ENCODE measurements at places on chromosomes 2 and 18.

GRCh38 chr18:38406607-38407006 lies 841.0 kb upstream of the CELF4 start:
- DNase-seq: no peak

GRCh38 chr2:1949265-1949664 lies 204.9 kb upstream of the PXDN start:
- no peak for DNase-seq

DNA sequence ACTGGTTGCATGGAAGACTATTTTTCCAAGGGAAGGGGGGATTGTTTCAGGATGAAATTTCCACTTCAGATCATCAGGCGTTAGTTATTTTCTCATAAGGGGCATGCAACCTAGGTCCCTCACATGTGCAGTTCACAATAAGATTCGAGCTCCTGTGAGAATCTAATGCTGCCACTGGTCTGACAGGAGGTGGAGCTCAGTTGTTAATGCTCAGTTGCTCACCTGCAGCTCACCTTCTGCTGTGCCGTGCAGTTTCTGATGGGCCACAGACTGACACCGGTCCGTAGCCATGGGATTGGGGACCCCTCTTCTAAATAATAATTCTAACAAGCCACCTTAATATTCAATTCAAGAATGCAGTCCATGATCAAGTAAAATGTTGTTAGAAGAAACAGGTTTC lies 34.9 kb downstream of the PLCL1 start:
- no peak for DNase-seq

DNA sequence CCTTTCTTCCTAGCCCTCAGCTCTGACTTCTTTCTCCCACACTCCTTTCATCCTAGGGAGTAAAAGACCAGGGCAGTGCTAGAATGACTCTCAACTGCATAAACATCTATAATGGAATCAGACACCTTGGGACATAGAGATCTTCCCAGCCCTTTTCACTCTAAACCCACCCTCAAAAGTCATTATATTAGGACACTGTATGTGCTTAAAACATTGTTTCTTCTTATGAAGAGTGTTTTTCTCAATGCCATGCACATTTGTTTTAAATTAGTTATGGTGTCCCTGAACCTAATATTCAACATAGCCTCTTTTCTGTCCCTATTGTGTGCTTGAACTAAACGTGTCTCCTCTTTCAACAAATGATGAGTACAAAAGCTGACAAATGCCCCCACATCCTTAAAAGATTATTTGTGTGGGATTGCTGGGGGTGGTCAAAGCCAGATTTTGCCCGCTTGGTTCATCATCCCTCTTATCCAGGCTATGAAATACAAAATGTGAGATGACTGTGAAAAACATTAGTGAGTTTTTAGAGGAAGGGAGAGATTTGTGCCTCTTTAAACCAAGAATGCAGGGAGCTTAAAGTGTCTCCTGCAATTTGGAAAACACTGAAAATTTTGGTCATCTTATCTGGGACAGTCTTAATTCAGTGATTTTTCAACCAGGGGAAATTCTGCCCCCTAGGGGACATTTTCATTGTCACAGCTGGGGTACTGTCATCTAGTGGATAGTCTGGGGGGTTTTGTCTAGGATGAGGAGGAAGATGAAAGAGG lies 29.0 kb downstream of the SERPINB5 start:
- peak; percentile 53 for DNase-seq

DNA sequence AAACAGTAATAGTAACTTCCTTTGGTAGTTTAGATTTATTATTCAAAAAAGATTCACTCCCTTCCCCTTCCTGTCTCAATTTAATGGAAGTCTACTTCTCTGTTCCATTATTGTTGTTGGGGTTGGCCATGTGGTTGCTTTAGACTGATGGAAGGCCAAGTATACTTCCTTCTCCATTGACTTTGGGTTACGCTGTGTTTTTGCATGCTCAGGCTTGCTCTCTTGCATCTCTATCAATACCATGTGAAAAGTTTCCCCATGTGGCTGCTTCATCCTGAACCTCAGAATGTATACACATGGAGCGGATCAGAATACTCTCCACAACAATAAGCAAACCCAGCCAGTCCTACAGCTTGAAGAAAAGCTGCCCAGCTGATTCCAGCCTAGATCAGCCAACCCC lies 20.3 kb downstream of the CFAP210 start:
- no peak for DNase-seq

DNA sequence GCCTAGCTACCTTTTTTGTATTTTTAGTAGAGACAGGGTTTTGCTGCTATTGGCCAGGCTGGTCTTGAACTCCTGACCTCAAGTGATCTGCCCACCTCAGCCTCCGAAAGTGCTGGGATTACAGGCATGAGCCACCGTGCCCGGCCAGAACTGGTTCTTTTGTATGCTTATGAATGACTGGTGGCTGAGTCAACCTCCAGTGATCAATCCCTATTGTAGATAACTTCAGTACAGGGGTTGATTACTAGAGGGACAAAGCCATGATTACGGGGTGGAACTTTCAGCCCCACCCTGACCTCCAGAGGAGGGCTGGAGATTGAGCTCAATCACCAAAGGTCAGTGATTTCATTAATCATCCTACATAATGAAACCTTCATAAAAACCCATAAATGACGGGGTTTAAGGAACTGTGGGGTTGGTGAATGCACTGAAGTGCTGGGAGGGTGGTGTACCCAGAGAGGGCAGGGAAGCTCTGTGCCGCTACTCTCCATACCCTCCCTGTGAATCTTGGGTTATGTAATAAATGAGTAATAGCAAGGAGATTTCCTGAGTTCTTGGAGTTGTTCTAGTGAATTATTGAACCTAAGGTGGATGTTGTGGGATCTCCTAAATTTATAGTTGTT lies 281.8 kb upstream of the CXCR4 start:
- DNase-seq: no peak

GRCh38 chr2:210072922-210073509 lies 70.6 kb downstream of the RPE start:
- DNase-seq: peak; percentile 73

- DNase-seq: no peak
These were observed 51.2 kb upstream of the LYPD6B start for GRCh38 chr2:148987286-148987685.

- DNase-seq: peak; percentile 50
These were observed 866.5 kb upstream of the VRK2 start for GRCh38 chr2:57180042-57180567.

DNA sequence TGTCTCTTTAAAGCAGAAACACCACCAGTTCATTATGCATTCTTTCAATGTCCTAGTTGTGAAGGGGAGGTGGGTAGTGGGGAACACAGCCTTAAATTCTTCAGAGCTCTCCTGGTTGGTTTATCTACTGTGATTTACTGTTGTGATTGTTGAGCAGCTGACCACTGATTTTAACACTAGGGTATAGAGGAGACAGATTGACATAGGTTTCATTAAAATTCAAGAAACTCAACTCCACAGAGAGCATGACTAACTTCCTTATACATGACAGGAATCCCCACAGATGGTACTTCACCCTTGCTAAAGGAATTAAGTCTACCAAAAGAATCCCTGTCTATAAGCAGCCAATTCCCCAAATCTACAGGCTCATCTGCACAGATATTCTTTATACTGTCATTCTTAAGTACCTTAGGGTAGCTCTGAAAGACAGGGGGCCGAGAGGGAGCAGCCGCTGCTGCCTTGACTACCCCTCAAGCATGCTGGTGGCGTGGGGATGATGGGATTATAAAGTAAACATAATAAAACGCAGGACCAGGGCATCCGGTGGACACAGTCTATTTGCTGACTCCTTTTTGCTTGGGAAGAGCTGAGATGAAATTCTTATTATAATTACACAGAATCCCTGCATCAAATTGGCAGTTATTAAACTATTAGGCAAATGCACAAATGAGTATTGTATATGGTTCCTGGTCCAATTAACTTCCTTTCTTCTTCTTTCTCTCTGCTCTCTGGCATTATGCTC lies 1377.6 kb upstream of the PIK3C3 start:
- no peak for DNase-seq

DNA sequence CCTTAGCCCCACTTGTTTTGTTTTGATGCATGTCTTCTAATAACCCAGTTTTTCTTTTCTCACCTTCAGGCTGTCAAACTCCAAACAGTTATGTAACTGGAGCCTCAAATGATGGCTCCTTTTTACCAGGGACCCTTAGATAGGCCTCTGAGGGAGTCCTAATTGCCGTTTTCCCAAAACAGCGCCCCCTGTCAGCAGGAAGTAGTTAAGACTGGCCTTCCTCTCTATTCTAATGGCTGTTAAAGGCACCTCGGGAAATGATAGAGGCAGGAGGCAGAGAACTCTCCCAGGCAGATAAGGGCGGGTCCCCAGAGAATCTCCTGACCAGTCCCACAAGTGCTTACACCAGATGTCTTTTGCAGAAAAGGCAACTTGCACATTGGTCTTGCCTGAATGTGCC lies 123.2 kb downstream of the KCNS3 start:
- DNase-seq: no peak

- DNase-seq: no peak
These were observed 131.4 kb downstream of the ACOXL start for GRCh38 chr2:110863726-110864125.

- DNase-seq: peak; percentile 15
These were observed 43.4 kb downstream of the UBXN4 start for GRCh38 chr2:135785032-135785431.

GRCh38 chr2:40740419-40740818 lies 288.5 kb upstream of the SLC8A1 start:
- DNase-seq: no peak

DNA sequence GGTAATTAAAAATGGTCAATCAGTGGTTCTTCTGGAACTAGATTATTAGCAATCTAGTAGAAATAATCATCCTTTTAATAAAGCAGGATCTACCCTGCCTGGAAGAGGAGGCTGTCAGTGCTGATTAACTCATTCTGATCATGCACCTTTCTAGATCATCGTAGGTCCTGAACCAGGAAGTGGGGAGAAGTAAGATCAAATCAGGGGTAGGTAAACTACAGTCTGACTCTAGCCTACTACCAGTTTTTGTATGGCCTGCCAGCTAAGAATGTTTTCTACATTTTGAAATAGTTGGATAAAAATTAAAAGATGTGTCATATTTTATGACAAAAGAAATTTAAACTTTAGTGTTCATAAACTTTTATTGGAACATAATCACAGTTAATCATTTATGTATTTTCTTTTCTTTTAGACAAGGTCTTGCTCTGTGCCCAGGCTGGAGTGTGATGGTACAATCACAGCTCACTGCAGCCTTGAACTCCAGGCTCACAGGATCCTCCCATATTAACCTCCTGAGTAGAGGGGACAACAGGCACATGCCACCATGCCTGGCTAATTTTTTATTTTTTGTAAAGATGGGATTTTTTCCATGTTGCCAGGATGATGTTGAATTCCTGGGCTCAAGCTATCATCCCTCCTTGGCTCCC lies 36.1 kb downstream of the C18orf54 start:
- DNase-seq: no peak

GRCh38 chr18:80246445-80247392 lies 595 bp downstream of the PARD6G start:
- peak; percentile 49 for DNase-seq

- no peak for DNase-seq
These were observed 569.1 kb downstream of the ARHGAP15 start for GRCh38 chr2:143698352-143698751.

DNA sequence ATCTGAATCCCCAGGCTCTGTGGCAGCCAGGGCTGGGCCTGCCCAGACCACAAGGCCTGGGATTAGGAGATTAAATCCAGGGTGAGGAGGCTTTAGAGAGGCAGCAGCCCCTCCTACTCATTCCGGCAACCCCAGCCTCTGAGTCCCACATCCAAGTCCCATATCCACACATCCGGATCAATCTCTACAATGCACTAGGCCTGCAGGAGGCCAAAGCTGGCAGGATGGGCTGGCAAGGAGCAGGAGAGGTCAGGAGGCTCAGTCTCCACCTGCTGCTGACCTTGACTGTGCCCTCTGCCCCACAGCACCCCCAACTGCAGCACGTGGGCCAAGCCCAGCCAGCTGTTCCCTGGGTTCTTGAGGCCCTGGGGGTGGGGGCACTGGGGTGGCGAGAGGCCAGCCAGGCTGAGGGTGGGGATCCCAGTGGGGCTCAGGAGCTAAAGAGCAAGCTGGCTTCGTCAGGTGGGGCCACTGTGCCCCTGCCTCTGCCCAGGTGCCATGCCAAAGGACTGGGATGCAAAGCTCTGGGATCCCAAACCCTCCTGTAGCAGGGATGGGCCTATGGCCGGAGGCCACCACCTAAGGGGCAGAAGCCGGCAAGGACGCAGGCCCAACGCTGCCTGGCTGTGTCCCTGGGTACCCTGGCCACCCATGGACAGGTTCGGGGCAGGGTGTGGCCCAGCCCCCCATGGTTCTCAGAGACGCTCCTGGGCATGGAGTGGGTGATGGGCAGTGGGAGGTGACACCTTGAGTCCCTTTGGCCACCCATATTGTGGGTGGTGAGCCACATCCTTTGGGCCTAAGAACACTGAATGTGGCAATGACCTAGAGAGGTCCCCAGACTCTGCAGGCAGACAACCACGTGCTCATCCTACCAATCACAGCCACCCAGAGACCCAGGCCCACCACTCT lies 3.2 kb downstream of the KIF1A start:
- DNase-seq: no peak

- DNase-seq: peak; percentile 6
These were observed 106.8 kb upstream of the GALNT5 start for GRCh38 chr2:157150747-157151146.

DNA sequence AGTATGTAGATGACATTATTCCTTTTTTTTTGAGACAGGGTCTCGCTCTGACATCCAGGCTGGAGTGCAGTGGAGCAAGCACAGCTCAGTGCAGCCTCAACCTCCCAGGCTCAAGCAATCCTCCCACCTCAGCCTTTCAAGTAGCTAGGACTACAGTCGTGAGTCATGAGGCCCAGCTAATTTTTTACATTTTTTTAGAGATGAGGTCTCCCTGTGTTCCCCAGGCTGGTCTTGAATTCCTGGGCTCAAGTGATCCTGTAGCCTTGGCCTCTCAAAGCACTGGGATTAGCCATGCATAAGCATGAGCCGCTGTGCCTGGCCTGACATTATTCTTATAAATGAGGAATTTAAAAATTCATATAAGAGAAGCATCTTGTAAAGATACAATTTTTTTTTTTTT lies 86.9 kb downstream of the FAM117B start:
- DNase-seq: peak; percentile 36

DNA sequence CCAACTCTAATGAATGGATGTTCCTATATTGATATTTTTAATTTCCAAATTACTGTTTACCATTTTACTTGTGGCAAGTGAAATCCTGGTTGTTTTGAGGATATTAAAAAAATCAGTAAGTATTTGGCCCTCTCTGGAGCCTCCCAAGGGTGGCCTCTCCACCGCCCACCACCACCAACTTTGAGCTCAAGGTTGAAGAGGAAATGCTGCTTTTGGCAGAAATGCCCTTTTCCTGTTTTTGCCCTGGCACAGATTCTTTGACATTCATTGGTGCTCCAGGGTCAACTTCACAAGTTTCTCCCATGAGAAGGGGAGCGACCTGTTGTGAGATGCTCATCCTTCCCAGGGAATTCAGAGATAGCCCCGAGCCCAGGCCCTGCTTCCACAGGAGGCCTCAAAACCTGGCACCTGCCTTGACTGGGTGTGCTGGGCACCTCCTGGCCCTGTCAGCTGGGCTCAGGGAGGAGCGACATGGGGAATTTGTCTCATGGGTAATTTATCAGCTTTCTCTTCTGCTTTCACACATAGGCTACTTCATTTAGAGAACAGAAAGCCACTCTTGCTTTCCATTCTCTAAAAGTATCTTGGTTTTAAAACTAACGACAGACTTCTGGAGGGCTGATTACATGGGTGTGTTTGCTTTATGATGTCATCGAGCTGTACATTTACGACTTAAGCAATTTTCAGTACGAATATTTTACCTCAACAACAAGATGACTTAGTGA lies 6.9 kb downstream of the CD8A start:
- DNase-seq: no peak

- DNase-seq: no peak
These were observed 61.0 kb downstream of the ADCY3 start for GRCh38 chr2:24858996-24859395.
